Naive thymus-derived CD4-positive, alpha-beta T cell (primary cell): ENCODE measurements at places on chromosomes 4 and X.

DNA sequence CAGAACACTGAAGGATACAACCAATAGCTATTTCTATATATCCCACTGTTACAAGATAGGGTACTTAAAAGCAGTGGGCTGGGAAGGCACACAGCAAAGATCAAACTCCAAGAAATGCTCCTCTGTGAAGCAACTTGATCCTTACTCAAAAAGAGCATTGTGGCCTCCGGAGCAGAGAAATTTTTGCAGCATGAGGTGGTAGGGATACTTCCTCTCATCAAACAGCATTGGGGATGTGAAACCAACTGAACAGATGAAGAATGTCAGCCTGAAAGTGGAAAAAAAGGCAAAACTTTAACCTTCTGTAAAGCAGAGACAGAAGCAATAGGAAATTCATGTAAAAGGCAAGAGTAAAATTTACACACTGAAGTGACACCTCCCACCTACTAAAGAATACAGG is 92.2 kb downstream of the HUWE1 start:
- no peak for DNase-seq

GRCh38 chrX:32597777-32598176 is 613.6 kb downstream of the DMD start:
- DNase-seq = no peak

DNA sequence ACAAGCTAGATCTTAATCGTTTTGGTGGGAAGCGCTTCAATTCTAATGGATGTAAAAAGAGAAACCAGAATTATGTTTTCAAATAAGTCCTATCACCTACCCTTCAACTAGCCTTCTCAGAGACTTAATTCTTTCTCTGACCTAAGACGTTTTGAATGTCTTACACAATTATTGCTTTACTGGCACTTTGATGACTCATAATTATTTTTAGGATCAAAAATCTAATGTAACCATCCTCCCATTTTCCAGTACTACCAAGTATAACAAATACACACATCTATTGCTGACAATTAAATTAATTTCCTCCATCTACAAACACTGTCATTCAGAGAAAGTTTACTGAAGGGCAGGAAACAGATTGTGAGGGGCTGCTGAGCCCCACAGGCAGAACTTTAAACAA is 108.6 kb downstream of the PPP3CA start:
- no peak for DNase-seq

DNA sequence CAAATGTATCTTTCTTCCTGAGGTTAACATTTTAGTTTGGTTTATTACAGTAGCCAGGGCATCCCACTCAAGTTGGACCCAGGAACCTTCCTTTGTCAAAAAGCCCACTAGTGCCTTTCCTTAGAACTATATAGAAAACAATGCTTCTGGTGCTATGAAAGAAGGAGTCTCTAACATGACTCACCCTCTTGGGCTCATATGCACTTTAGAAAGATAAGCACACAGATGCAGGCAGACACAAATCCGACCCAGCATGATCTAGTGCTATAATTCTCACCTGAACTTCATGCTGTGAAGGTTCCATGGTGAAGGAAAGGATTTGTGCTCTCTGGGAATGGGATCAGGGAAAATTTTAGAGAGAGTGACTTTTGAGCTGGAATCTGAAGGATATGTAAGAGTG is 289.4 kb downstream of the ANKRD50 start:
- no peak for DNase-seq

DNA sequence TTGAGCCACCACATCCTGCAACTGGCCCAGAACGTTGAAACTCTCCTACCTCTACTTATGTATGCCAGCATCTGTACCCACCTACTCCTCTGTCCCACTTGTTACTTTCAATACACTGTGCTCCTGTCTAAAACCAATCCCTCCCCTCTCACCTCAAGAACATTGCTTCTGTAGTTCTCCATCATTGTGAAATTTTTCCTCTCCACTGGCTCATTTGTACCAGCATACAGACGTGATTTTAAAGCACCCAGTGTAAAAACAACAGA is 25.5 kb upstream of the USO1 start:
- DNase-seq = no peak

GRCh38 chrX:15579778-15580747 is 20.7 kb downstream of the ACE2 start:
- no peak for DNase-seq

- no peak for DNase-seq
These were observed 166.0 kb upstream of the HAND2 start for GRCh38 chr4:173696011-173696410.

DNA sequence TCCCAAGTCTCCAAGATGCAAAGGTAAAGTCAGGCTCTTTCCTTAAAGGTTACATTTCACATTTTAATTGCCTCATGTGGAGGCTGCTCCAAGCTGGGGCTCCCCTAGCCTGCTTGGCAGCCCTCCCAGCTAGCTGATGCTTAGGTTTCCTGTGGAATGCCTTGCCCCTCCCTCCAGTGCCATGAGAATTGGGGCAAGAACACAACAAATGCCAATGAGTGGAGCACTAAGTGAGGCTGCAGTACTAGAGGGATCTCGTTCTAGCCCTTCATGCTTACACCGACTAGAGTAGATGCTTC is 597.7 kb downstream of the MID1IP1 start:
- no peak for DNase-seq

- no peak for DNase-seq
These were observed 8.4 kb downstream of the APBB2 start for GRCh38 chr4:41205854-41206460.

GRCh38 chr4:15010038-15010585 is 7.8 kb downstream of the CPEB2 start:
- DNase-seq = no peak

DNA sequence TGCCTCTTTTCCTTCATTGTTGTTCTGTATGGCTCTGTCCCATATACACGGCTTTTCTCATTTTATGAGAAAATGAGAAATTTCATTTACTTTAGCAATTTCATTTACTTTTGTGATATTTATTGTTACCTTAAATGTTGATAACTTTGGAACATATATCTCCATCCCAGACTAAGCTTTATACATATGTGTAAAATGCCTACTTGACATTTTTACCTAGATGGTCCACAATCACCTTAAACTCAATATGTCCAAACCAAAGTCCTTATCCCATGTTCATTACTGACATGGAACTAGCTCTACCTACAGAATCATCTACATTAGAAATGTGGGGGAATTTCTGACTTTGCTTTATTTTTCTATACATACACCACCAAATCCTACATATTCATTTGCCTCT is 590.5 kb upstream of the CT83 start:
- DNase-seq = no peak

- no peak for DNase-seq
These were observed 3.4 kb upstream of the ATP11C start for GRCh38 chrX:139936259-139936658.

DNA sequence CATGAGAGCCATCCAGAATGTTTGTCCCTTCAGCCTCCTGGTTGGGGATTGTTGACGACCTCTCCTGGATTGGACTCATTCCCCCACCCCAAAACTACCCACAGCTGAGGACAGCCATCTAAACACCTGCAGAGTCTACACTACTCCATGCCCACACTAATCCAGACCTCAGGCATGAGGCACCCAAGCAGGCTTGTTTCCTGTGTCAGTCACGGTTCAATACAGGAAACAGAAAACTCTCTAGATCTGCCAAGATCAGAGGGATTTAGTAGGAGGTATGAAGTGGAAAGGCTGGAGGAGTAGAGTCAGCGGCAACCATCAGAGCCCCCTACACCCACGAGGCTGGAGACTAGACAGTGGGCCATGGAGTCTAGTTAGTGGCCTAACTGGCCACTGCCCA is 37.7 kb downstream of the HAND2 start:
- DNase-seq = no peak

DNA sequence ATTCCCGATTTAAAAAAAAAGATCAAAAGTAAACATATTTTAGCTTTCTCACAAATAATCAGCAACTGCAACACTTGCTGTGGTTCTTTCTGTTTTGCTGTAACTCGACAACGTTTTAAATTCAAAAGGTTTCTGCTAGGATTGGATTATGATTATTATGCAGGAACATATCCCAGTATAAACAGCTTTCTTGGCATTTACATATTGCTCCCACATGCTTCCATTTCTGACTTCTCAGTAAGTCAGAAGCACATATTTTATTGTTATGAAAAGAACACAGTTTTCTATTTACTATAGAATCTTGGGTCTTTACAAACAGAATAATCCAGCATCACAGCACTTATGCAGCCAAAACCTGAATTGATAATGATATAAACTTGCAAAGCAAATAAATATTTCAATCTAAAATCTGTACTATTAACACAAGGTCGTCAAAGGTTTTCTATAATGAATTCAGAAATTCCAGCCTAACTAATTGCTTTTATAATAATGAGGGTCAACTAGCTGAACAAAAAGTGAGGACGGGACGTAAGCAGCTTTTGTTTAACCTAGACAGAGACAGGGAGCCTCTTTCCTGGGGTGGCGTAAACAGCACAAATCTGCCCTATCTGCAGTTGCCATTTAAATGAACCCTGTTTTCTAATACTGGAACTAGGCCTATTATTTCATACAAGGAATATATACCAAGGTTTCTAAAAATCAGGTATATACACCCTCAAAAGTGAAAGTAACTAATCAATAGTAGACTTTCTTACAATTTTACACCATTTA is 9.8 kb upstream of the PCDH18 start:
- no peak for DNase-seq

DNA sequence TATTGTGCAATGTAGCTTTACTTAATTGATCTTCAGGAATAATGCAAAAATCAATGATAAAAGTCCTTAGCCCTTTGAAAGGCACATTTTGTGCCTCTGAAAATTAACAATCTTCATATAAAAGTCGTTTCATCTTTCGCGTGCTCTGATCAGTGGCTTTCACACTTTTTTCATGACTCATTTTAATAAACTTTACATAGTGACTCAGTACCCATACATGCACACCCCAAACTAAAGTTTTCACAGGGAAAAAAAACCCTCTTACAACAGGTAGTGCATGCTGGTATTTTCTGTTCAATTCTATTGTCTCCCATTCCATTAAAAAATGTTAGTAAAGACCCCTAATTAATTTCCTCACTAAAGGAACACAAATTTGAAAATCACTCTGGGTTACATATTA is 21.5 kb downstream of the RWDD4 start:
- no peak for DNase-seq

GRCh38 chrX:104660092-104660491 is 94.1 kb downstream of the IL1RAPL2 start:
- DNase-seq = no peak

DNA sequence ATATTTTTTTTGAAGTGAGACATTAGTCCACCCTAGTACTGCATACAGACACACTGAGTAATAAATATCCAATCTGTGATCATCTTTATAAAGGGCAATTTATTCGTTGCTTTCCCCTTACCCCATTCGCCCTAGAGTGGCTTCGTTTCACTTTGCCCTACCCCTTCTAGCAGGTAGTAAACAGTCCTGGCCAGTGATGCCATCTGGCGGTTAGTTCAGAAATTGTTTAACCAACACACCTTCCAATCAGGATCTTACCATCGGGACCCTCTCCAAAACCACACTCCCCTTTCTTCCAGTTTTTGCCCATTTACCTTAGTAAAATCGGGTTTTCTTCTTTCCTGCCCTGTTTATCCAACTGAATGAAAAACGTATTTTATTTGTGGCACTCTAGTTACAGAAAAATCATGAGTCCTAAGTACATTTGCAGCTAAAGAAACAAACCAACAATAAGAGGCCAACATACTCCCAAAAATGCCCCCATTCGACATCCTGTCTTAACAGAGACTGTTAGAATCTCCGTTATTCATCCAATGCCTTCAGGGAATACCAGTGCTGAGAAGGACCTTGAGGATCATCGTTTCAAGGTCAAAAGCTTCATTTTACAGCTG is 2.2 kb downstream of the PPA2 start:
- peak; percentile 56 for DNase-seq

- peak; percentile 7 for DNase-seq
These were observed 1.2 kb downstream of the CHIC2 start for GRCh38 chr4:54063229-54063628.
